ENCODE measurements at places on chromosomes 7 and 10.
A peak's percentile ranks its signal among the peaks of the same experiment; 100 is the strongest.

DNA sequence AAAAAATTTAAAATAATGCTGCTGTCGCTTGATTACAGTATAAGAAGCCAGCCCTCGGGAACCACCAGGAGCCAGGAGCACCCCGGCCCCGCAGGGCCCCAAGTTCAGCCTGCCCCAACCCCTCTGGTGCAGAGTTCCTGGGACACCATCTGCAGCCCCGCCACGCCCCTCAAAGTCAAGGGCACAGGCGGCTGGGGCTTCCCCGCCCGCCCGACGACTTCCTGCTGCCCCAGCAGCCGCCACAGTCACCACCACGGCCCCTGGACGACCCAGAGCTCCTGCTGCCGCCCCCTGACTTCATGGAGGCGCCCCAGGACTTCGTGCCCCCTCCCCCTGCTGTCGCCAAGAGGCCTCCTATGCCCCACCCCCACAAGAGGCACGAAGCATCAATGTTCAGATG, 103.6 kb upstream of the PDSS1 start:
- no peak for DNase-seq

DNA sequence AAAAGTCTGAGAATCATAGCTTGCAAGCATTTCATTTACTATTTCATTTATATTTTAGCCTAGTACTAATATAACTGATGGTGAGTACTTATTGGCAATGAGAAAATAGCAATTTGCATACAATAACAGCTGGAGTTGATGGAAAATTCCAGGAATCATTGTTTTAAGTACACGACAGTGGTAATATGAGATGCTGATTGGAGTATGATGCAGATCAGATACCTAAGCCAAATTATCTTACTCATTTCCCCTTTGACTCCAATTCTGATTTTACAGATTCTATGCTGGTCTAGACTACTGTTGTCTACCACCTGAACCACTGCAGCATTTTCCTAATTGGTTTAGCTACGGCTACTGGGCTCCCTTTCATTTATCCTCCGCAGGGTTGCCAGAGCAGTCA, 36.7 kb downstream of the GNG11 start:
- no peak for DNase-seq

- no peak for DNase-seq
These were observed 11.0 kb upstream of the C10orf143 start for GRCh38 chr10:130121486-130122079.

DNA sequence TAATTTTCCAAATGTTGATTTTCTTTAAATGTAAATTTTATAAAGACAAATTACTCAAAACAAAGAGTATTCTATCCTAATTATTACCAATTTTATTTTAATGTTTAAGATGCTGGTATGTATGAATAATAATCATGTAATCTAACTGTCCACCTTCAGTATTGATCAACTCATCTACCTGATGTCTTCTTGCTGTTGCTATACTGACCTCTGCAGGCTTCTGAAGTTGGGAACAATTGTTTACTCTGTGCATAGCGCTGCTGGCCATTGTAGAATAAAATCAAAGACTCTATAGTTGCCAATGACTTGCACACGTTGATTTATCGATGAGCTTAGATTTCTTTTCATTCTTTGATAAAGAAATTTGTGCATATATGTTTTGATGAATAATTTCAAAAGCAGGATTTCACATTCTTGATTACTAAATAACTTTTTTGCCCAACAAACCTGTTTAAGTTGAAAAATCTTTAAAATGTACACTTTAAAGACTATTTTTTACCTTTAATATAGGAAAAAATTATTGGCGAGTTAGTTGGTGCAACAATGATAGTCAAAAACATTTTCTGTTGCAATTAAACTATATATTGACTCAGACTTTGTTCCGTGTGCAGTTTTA, 282.3 kb downstream of the TFEC start:
- DNase-seq = peak; percentile 6

DNA sequence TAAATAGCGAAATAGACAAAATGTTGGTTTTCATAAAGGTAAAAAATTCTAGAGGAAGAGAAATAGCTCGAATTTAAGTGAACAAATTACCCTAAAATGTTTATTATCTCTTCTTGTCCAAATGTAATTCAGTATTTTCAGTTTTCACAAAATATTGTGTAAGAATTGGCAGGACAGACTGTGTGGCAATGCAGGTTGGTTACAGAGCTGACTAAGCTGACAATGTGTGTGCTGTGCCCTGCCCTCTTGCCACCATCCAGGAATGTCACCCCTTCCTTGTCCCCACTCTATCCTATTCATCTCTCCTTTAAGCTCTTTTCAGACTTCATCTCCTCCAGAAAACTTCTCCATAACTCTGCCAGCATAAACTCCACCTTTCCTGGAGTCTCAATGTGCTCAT, 46.1 kb downstream of the COL28A1 start:
- no peak for DNase-seq

GRCh38 chr7:3591944-3592343, 290.9 kb downstream of the SDK1 start:
- DNase-seq = no peak

GRCh38 chr10:48519481-48520183, 85.2 kb downstream of the ARHGAP22 start:
- DNase-seq = no peak

DNA sequence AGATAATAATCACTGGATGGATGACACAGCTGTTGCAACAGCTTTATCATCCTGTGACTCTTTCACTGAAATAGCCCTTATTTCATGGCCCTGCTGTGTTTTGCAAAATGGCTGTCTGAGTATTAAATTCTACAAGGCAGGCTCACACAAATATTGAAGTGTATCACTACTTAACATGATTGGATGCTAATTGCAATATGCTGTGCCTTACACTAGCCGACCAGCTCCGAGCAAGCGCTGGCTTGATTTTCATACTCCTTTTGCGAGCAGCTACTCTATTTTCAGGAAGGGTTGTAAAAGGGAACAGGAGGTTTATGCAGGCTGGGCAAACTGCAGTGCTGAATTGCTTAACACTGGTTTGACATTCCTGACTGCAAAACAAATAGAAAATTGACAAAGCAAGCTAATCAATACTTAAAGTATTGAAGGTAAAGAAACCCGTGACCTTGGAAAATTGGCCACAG, 121.6 kb downstream of the CACNB2 start:
- DNase-seq = no peak

- DNase-seq = no peak
These were observed 31.3 kb upstream of the NME8 start for GRCh38 chr7:37816922-37817590.

GRCh38 chr10:106967452-106967851, 197.1 kb downstream of the SORCS1 start:
- DNase-seq = no peak

- DNase-seq = no peak
These were observed 6.9 kb downstream of the NOC3L start for GRCh38 chr10:94355841-94356240.

DNA sequence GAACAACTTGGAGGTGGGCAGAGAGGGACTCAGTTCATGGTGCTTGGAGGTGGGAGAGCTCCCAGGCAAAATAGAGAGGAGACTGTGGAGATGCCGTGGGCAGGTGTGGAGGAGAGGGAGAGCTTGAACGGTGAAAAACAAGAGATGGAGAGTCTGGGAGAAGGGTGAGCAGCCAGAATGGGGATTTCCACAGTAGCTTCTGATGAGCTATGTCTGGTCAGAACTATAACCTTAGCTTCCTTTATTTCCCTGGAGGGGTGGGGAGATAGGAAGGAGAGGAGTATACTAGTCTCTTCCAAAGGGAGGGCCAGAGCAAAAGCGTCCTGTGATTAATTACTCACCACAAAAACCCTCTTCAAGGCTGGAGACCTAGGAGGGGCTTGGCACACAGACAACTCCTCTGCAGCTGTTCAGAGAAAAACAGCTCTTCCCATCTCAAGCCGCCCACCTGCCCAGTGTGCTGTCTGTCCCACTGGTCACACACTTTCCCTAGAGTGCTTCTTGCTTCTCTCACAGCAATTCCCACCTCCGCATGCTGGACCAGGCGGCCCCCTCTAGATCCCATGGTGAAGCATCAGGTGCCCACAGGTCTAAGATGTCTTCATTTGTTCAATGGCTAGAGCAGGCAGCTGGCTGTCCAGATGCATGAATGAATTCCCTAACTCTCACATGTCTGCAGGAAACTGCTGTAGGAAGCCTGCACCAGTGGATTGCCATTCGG, 41.9 kb downstream of the TAS2R41 start:
- no peak for DNase-seq

DNA sequence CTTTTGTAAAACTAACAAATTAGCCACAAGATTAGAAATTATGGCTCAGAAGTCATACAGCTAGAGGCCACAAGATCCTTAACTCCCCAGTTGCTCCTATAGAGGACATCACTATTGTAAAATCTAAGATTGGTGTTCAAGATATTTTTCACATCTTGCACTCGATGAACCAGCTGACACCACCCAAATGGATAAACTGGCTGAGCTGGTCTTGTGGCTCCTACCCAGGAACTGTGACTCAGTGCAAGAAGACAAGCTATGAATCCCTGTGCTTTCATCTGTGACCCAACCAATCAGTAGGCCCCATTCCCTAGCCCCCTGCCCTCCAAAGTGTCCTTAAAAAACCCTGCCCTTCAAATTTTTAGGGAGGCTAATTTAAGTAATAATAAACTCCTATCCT, 27.9 kb upstream of the R3HCC1L start:
- DNase-seq = no peak

Measured in CD4-positive, alpha-beta T cell treated with Interleukin-15 for 4 hours (primary cell).